ENCODE measurements at places on chromosomes 6 and 20.

DNA sequence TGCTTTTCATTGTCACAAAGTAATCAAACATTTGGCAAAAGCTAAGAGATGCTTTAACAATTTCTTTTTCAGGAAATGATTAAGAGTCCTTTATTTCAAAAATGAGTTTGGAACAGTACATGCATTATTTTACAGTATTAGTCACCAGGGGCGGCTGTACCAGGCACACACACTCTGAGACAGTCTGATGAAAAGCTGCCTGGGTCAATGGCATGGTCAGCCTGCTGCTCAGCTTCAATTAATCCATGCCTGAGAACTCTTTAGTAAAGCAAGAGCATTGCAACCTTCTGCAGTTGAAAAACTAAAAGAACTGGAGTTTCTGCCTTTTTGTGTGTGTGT, 105.5 kb downstream of the TULP4 start:
- DNase-seq = no peak

DNA sequence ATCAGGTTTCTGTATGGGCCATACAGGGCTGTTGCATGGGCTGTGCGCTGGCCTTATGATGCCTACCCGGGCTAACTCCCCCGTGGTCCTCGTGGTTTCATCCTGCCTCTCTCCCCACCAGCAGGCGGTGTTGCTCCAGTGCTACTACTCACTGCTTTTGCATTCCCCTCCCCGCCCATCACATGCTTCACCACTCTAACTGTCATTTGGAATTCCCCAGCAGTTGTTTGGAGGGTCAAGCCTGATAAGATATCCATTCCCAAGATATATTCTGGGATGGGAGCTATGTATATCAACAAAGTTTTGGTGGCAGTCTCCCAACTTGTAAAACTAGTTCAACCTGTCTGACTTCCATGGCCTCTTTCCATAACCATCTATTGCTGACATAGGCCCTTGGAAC, 233.2 kb upstream of the SOX4 start:
- no peak for DNase-seq

- DNase-seq = no peak
These were observed 6.2 kb downstream of the JPH2 start for GRCh38 chr20:44180814-44181213.

- DNase-seq = no peak
These were observed 50.4 kb downstream of the HMGCLL1 start for GRCh38 chr6:55528624-55529023.

DNA sequence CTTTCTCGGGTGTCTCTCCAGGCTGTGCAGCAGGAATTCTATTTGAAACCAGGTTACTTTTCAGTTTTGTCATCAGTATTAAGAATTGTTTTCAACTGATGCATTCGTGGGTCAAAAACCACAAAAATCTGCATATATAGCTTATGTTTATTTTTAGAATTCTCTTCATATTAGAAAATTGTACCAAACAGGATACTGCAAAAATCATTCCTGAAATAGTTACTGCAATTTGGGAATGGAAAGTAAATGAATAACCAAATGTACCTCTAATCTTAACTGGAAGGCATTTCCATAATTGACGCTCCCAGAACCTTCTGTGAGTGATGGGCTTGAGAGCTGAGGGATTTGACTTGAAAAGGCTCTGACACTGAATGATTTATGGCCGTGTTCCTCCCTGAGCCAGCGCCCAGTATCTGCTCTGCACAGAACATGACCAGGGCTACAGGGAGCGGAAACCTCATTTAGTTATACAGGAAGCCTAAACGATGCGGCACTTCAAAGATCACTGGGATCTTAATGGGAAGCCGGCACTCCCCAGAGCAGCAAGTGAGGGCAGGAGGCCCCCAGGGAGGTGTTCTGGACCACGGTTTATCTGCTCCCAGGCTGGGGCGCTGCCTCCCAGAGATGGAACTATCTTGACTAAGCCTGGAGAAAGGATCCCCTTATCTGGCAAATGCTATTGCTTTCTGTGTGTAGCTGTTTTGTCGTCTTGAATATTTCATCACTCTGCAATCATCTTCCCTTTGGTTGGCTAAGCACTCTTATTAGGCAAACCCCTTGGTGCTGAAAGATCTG, 446.0 kb downstream of the QKI start:
- DNase-seq = no peak

GRCh38 chr6:106114492-106114891, 28.4 kb downstream of the PRDM1 start:
- no peak for DNase-seq

DNA sequence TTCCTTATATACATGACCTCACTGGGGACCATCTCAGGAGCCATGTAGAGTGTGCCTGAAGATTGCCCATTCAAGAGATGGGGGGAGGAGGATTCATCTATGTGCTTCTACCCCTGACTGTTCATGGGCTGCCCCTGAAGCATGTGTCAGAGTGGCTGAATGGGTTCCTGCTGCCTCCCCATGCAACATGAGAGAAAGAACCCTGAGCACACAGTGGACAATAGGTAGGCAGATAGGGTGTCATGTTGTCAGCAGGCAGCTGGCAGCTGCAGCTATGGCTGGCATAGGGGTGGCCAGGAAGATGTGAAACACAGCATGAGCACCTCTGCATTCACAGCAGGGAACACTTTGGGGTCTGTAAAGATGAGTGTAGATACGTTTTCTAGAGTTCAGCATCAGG, 208.4 kb upstream of the CNR1 start:
- no peak for DNase-seq

GRCh38 chr6:157831424-157832249, 8.6 kb downstream of the SNX9 start:
- no peak for DNase-seq

- no peak for DNase-seq
These were observed 282.5 kb upstream of the PLCB4 start for GRCh38 chr20:8786383-8786782.

DNA sequence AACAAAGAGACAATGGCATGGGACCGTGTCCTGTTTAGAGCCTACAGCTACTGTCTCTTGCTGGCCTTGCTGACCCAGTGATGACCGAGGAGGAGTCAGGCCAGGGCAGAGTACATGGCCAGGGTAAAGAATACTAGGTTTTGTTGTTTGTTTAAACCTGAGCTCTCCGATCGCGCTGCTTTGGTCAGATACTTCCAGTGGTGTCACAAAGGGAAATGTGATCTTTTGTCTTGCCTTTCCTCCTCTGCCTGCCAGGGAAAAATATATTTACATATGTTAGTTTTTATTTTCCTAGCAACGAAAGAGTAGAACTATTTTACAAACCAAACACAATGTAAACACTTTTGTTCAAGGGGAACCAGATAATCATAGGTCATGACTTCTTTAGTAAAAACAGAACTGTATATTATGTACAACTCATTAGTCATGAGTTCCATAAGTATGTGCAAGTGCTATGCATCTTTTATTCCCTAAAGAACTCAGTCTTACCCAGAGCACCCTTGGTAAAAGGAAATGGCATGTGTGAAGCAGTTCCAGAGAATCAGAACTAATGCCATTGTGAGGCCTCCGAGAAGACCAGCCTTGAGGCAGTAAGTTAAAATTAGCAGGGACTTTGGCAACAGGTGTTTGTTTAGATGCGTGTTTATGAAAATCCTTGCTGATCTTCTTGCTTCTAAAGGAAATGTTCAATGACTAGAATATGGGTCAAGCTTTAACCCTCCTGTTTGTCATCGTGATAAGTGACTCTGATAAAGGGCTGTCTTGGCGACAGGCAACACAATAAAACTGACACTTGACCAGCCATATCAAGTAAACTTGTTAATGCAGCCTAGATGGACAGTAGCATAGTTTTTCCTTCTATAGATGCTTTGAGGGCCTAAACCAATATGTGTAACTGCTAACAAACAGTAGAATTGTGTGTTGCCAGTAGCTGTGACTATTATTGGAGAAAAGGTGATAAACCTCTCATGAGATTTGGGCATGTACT, 204.6 kb downstream of the NKAIN2 start:
- DNase-seq = no peak

- DNase-seq = no peak
These were observed 218.9 kb downstream of the EYA4 start for GRCh38 chr6:133460101-133460500.

DNA sequence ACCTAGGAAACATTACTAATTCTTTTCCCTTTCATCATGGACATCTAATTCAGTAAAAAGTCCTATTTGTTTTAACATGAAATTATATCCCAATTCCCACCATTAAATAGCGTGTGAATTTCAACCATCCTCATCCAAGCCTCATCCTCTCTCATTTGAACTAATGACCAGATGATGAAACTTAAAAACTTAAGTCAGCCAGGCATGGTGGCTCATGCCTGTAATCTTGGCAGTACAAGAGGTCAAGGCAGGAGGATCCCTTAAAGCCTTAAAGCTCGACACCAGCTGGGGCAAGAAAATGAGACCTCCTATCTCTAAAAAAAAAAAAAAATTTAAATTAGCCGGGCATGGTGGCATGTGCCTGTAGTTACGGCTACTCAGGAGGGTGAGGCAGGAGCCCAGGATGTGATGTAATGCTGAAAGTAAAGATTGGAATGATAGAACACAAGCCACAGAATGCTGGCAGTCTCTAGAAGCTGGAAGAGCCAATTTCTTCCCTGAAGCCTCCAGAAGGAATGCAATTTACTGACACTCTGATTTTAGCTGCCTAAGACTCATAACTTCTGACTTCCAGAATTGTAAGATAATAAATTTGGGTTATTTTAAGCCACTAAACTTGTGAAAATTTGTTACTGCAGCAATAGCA, 27.1 kb upstream of the HAO1 start:
- DNase-seq = no peak

DNA sequence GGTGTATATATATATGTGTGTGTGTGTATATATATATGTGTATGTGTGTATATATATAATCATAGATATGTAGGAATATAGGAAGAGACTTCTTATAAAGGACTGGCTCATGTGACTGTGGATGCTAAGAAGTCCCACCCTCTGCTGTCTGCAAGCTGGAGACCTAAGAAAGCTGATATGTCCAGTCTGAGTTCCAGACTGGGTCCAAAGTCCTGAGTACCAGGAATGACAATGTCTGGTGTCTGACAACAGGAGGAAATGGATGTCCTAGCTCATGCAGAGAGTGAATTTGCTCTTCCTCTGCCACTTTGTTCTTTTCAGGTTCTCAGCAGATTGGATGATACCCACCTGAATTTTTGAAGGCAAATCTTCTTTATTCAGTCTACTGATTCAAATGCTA, 7.1 kb downstream of the ALDH5A1 start:
- DNase-seq = no peak

GRCh38 chr20:24487240-24487639, 17.8 kb downstream of the SYNDIG1 start:
- no peak for DNase-seq

- no peak for DNase-seq
These were observed 114.7 kb upstream of the BEND3 start for GRCh38 chr6:107230024-107230423.

DNA sequence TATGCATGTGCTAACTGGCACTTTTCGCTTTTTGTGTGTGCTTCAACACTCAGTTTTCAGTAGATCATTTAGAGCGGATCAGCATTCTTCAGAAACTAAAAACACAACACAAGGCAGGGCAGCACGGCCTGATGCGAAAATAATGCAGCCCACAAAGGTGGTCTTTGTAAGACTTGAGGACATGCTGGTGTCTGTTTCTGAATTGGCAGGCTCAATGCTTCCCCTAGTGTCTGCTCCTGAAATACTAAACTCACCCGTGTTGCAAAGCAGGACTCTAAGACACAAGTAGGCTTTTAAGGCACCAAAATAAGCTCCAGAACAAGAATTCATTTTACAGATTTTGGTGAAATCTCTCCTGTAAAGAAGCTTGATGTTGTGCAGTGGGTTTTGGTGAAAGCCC, 676.5 kb downstream of the TENT5A start:
- no peak for DNase-seq

GRCh38 chr6:41639809-41640371, 1.6 kb downstream of the MDFI start:
- DNase-seq = peak; percentile 53
